M059J (cell line): ENCODE measurements at places on chromosomes 4 and X.

- DNase-seq: peak; percentile 51
Measured at GRCh38 chr4:166091912-166092510, 219.0 kb downstream of the TLL1 start.

GRCh38 chrX:82134378-82134777 lies 932.5 kb downstream of the SH3BGRL start:
- peak; percentile 15 for DNase-seq

GRCh38 chrX:153539171-153539978 lies 21.9 kb downstream of the ATP2B3 start:
- peak; percentile 65 for DNase-seq

DNA sequence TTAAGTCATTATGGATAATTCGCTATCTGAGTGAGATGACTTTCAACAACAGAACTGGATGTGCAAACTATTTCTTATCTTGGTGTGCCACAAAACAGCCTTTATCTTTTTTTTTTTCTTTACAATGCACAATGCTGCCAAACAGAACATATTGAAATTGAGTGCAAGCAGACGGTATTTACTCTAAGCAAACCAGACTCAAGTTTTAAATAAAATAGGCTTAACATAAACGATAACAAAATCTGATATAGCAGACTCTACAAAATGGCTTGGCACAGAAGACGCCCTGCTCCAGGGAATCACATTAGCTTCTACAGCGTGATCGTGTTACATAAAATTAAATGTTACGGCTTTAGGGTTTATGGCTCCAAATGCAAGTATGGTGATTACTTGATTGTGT lies 9.6 kb upstream of the STK32B start:
- DNase-seq: no peak

DNA sequence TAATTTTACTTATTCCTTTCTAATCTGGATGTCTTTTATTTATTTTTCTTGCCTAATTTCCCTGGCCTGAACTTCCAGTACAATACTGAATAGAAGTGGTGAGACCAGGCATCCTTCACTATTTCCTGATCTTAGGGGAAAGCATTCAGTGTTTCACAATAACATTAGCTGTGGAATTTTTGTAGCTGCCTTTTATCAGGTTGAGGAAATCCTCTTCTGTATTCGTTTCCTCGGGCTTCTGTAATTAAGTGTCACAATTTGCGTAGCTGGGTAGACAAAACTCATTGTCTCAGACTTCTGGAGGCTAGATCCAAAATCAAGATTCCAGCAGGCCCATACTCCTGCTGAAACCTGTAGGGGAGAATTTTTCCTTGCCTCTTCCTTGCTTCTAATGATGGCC lies 598.4 kb upstream of the FTHL17 start:
- no peak for DNase-seq
